Muscle of back (tissue), 13 donors: ENCODE measurements at places on chromosomes 3 and 15. TPM values are rescaled to one million over a fixed set of nuclear protein-coding genes. Genes with fewer than 3 reads are reported as not detected.

- DNase-seq = no peak
Observed at GRCh38 chr3:172918568-172919296, 168.2 kb downstream of the ECT2 start.

DNA sequence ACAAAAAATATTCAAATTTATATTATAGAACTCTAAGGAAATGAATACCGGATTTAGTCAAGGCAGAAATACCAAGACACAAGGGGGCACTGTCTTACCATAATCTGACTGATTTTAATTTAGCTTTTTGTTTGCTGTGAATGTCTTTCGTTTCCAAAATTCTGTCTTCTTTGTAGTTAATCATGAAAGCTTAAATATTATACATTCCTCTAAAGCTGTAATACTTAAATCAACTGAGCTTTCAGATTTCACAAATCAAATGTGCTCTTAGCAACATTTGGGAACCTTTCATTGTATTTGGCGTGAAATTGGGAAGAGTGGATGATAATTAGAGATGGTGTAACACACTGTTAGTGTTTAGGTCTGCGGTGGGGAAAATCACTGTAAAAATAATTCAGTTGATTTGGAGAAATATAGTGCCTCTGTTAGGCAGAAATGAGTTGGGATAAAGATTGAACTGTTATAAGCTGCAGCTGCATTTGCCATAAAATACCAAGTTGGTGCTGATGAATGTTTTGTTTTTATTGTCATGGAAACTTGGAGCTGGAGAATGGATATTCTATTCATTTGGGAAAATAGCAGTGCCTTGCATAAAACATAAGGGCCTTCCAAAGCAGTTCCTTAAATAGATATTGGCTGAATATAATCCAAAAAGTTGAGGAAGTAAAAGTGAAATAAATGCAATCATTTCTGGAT lies 228.2 kb downstream of the TCF12 start:
- DNase-seq = peak; percentile 87

DNA sequence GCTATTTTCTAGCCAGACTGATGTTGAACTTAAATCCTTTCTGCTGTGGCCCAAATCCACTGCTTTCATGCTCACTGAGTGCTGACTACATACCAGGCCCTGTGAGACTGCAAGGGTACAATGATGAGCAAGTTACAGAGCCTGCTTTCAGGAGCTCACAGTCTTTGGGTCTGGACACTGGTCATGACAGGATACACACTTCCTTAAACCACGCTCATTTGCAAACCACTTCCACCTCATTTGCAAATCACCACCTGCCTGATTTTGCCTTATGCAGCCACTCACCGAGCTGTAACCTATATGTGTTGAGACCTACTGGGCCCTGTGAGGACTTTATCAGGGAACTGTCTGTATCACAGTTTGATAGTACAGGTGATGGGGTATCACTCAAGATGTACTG lies 50.2 kb upstream of the LRRC58 start:
- no peak for DNase-seq

DNA sequence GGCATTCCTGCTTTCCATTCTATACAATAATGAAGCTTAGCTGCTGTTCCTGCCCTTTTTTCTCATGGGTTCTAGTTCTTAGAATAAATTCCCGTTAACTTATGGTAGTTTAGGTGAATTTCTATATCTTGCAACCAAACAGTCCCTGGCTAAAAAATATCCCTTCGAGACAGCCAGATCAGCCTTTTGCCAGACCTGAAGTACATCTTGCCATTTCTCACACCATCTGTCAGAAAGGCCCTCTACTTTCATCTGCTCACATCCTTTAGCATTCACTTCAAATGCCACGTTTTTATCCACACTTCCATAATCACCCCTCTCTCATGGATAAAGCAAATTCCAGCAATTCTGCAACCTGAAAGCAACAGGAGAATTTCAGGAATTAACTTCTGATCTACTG lies 145.4 kb downstream of the GAP43 start:
- no peak for DNase-seq

RHOV gene
- 0.15 TPM for polyA plus RNA-seq

COL8A1 gene
- polyA plus RNA-seq = 0.85 TPM

IGF1R gene
- 17.4 TPM for polyA plus RNA-seq
